ENCODE measurements at places on chromosomes 4 and X. TPM values are rescaled to one million over a fixed set of nuclear protein-coding genes. Genes with fewer than 3 reads are reported as not detected.
A peak's percentile ranks its signal among the peaks of the same experiment; 100 is the strongest.

- no peak overlapping the region for H3K4me3 ChIP-seq
- H3K27me3 ChIP-seq, result no peaks in the 10 kb centered on the region
- H3K4me1 ChIP-seq, result no peaks in the 10 kb centered on the region
- H3K27ac ChIP-seq, result no peak overlapping the region
- no peaks in the 10 kb centered on the region for H3K36me3 ChIP-seq
- no peak for DNase-seq
Observed at GRCh38 chr4:132383571-132384199, 765.4 kb upstream of the PCDH10 start.

- no peak overlapping the region for H3K4me3 ChIP-seq
- no peak for DNase-seq
- peaks cover 25% of the 10 kb centered on the region for H3K4me1 ChIP-seq
- peak overlapping the region; percentile 32 for H3K27ac ChIP-seq
- no peaks in the 10 kb centered on the region for H3K27me3 ChIP-seq
Observed at GRCh38 chr4:2570551-2571222, 34.2 kb downstream of the FAM193A start.

- H3K27ac ChIP-seq, result no peak overlapping the region
- no peak for DNase-seq
- H3K27me3 ChIP-seq, result no peaks in the 10 kb centered on the region
- H3K4me1 ChIP-seq, result no peaks in the 10 kb centered on the region
- no peaks in the 10 kb centered on the region for H3K36me3 ChIP-seq
Observed at GRCh38 chr4:146407669-146408084, 114.1 kb downstream of the SLC10A7 start.

GRCh38 chr4:77501851-77502250 is 103.8 kb upstream of the CXCL13 start:
- H3K4me1 ChIP-seq, result no peaks in the 10 kb centered on the region
- H3K27ac ChIP-seq, result no peak overlapping the region
- no peaks in the 10 kb centered on the region for H3K27me3 ChIP-seq
- no peak overlapping the region for H3K4me3 ChIP-seq
- H3K36me3 ChIP-seq, result no peaks in the 10 kb centered on the region

DNA sequence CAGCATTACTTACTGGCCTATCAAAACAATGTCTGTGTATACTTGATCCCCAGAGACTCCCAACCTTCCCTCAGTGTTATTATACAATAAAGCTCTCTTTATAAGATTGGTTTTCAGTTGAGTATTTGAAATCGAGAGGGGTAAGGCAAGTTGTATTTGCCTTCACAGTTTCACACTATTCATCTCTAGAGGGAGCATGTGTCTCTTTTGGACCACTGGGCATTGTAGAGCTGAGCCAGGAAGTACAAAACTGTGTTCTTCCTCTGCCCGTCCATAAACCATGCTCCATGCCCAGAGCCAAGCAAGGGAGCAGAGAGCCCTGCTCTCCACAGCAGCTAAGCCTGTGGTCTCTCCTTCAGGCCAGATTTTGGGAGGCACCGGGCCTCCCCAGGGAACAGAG is 61.5 kb upstream of the HHIP start:
- H3K27me3 ChIP-seq, result no peaks in the 10 kb centered on the region
- no peaks in the 10 kb centered on the region for H3K4me1 ChIP-seq
- DNase-seq, result no peak
- H3K36me3 ChIP-seq, result no peaks in the 10 kb centered on the region
- H3K27ac ChIP-seq, result no peak overlapping the region

DNA sequence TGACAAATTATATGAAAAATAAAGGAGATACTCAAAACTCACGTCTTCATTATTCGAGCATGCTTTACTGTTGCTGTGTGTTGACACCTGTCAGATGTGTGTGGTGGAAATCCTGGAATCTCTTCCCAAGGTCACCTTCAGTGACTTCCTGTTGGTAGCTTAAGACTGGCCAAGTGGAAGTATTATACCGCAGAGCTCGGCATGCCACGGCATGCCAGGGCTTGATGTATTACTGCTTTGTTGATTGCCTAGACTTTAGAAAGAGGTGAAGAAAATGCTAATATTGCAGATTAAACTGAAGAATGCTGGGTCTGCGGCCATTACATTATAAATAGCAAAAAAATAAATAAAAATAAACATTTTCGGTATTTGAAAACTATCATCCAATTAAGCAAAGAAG is 4.6 kb downstream of the TREX2 start:
- H3K27ac ChIP-seq, result no peak overlapping the region
- no peaks in the 10 kb centered on the region for H3K36me3 ChIP-seq
- DNase-seq, result no peak
- H3K4me1 ChIP-seq, result no peaks in the 10 kb centered on the region
- H3K27me3 ChIP-seq, result no peaks in the 10 kb centered on the region
- H3K4me3 ChIP-seq, result no peak overlapping the region

GRCh38 chrX:36116222-36116621 is 196.7 kb downstream of the CFAP47 start:
- DNase-seq, result no peak
- no peak overlapping the region for H3K27ac ChIP-seq
- no peaks in the 10 kb centered on the region for H3K27me3 ChIP-seq

- no peak overlapping the region for H3K27ac ChIP-seq
- peaks cover 5% of the 10 kb centered on the region for H3K4me1 ChIP-seq
- no peaks in the 10 kb centered on the region for H3K27me3 ChIP-seq
- DNase-seq, result no peak
Observed at GRCh38 chr4:150382028-150382427, 199.9 kb upstream of the MAB21L2 start.

DNA sequence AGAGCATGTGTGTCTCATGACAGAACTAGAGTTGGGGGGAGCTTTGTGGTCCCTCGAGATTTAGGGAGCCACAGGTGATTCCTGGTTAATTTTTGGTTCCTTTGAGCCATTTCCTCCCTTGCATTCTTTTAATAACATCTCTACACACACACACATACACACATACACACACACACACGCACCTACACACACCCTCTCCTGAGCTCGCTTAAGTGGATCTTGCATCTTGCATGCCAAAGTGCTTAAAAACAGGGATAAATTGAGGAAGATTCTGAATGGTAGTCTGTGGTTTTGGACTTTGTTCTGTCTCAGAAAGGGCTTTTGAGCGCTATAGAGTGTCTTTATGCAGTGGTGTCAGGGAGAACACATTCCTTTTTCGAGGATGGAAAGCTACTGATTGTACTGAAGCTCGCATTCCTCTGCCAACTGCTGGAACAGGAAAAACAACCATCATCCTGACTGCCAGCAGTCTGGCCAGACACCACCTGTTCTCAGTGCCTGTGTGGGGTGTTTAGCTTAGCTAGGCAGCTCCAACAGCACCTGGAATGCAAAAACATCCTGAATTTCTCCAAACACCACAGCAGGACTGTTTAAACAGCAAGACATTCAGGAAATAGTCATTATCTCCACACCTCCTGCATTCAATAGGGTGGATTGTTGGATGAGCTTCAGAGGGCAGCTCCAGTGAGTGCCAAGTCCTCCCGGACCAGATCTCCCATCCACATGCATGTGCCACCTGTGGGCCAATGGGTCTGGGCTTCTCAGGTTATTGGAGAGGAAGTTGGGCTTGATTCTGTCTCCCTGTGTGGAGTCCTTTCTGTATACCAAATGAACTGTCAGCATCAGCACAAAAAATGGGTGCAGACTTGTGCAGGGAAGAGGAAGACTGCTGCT is 21.9 kb upstream of the IGFBP7 start:
- H3K27me3 ChIP-seq, result no peaks in the 10 kb centered on the region
- no peak for DNase-seq
- no peak overlapping the region for H3K27ac ChIP-seq
- H3K4me1 ChIP-seq, result no peaks in the 10 kb centered on the region
- H3K36me3 ChIP-seq, result no peaks in the 10 kb centered on the region

GRCh38 chr4:158941321-158941720 is 161.6 kb upstream of the RAPGEF2 start:
- no peaks in the 10 kb centered on the region for H3K27me3 ChIP-seq
- H3K4me3 ChIP-seq, result no peak overlapping the region
- no peak for DNase-seq
- no peaks in the 10 kb centered on the region for H3K4me1 ChIP-seq
- H3K27ac ChIP-seq, result no peak overlapping the region

- H3K27me3 ChIP-seq, result no peaks in the 10 kb centered on the region
- no peak overlapping the region for H3K27ac ChIP-seq
- H3K36me3 ChIP-seq, result no peaks in the 10 kb centered on the region
Observed at GRCh38 chrX:68881911-68882310, 53.1 kb downstream of the EFNB1 start.

DNA sequence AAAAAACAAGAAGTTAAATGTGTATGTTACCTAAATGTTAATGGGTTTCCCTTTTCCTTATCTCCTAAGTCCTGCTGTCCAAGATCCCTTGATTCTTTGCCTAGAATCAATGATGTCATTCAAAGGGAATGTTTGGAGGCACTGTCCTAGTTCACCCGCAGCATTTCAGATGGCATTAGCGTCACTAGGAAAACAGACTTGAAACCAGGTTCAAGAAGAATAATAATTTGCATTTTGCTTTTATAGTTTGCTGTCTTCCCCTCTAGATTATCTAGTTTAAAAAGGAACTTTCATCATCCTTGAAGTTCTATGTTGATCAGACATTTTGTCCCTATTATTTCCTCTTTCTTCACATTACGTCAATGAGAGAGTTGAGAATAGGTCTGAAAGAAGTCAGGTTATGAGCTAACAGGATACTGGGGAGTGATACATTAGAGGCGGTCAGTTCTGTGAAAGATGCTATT is 234.1 kb upstream of the PGRMC2 start:
- no peak for DNase-seq
- H3K36me3 ChIP-seq, result no peaks in the 10 kb centered on the region
- H3K27ac ChIP-seq, result no peak overlapping the region
- no peaks in the 10 kb centered on the region for H3K27me3 ChIP-seq
- no peak overlapping the region for H3K4me3 ChIP-seq
- H3K4me1 ChIP-seq, result peaks cover 47% of the 10 kb centered on the region

- H3K36me3 ChIP-seq, result no peaks in the 10 kb centered on the region
- DNase-seq, result no peak
- peaks cover 31% of the 10 kb centered on the region for H3K4me1 ChIP-seq
- H3K27me3 ChIP-seq, result peaks cover 54% of the 10 kb centered on the region
- H3K4me3 ChIP-seq, result peak overlapping the region; percentile 47
Observed at GRCh38 chrX:100410901-100411801, 1.1 kb upstream of the PCDH19 start.

- no peak overlapping the region for H3K27ac ChIP-seq
- DNase-seq, result no peak
- no peaks in the 10 kb centered on the region for H3K4me1 ChIP-seq
- H3K27me3 ChIP-seq, result no peaks in the 10 kb centered on the region
- no peak overlapping the region for H3K4me3 ChIP-seq
- no peaks in the 10 kb centered on the region for H3K36me3 ChIP-seq
Observed at GRCh38 chr4:89661173-89661899, 175.6 kb downstream of the SNCA start.

DNA sequence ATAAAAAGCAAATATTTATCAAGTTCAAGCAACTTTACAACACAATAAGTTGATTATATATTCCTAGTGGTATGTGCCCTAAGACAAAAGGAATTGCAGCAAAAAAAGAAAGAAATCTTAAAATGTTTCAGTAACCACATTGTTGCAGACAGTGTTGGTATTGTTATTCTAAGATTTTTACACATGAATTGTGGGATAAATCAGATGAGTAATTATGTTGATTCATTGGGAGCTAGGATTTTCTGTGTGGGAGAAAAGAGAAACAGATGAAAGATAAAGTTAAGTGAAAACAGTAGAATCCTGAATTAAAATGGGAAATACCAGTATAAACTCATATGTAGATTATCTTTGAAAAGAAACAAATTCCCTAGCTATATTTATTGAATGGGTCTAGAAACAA is 362.4 kb downstream of the PPP3CA start:
- no peak overlapping the region for H3K27ac ChIP-seq
- H3K4me3 ChIP-seq, result no peak overlapping the region
- H3K36me3 ChIP-seq, result no peaks in the 10 kb centered on the region
- DNase-seq, result no peak

DNA sequence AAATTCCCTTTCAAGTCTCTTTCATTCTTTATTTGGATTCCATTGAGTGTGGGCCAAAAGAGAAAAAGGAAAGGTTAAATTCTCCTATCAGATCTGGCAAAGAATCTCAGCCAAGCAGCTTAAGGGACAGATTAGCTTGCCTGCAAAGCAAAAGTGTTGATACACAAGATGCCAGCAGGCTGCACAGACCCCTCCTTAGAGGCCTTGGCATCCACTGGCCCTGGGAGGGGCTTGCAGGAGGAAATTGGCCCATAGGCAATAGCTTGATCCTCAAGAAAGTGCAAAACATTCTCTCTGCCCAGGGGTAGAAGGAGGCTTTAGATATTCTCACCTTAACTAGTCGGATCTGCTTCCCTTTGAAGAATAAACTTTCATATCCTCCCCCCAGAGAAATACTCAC is 300.4 kb upstream of the CPEB2 start:
- no peak for DNase-seq
- no peak overlapping the region for H3K4me3 ChIP-seq
- peaks cover 20% of the 10 kb centered on the region for H3K4me1 ChIP-seq
- H3K36me3 ChIP-seq, result no peaks in the 10 kb centered on the region

GRCh38 chrX:154805696-154806091 is 409 bp upstream of the MPP1 start:
- H3K27ac ChIP-seq, result no peak overlapping the region
- peak overlapping the region; percentile 64 for H3K4me3 ChIP-seq

DNA sequence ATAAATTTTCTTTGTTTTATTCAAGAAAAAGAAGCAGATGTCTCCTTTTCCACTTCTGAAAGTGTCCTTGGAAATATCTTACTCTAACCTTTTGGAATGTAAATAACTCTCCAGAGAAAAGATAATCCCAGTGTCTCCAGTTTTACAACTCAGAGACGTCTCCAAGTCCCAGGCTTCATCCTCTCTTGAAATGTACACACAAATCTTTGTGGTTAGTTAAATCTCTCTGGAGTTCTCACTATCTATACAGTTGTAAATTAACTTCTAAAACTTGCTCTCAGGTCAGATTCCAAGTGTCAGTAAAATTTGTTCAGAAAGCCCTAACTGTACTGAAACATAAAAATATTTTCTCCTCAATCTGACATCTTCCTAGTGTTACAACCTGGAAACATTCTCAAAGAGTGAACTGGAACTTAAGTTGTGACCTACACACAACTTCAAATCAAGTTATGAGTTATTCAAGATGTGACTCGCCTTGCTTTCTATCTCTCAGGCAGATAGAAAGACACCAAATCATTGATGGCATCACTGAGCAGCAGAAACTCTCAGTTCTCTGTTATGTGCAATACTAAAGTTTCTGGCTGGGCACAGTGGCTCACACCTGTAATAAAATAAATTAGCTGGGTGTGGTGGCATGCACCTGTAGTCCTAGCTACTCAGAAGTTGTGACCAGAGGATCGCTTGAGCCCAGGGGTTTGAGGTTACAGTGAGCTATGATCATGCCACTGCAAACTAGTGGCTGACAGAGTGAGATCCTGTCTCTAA is 284.2 kb downstream of the RCHY1 start:
- no peaks in the 10 kb centered on the region for H3K27me3 ChIP-seq
- no peak overlapping the region for H3K27ac ChIP-seq

GRCh38 chr4:75662626-75663025 is 10.6 kb downstream of the G3BP2 start:
- DNase-seq, result no peak
- no peaks in the 10 kb centered on the region for H3K27me3 ChIP-seq
- no peak overlapping the region for H3K4me3 ChIP-seq
- H3K4me1 ChIP-seq, result peaks cover 9% of the 10 kb centered on the region
- H3K36me3 ChIP-seq, result peaks cover 18% of the 10 kb centered on the region

SRD5A3 gene
- 16.7 TPM for total RNA-seq

FOXR2 gene
- not detected for total RNA-seq

ADH1B gene
- 72.9 TPM for total RNA-seq

AREG gene
- total RNA-seq, result 13.0 TPM

LRRC66 gene
- not detected for total RNA-seq

NDNF gene
- 5.4 TPM for total RNA-seq

GABRG1 gene
- not detected for total RNA-seq

NUDT10 gene
- total RNA-seq, result 0.68 TPM

CFAP99 gene
- total RNA-seq, result not detected

NLRP2B gene
- not detected for total RNA-seq

TEX13C gene
- not detected for total RNA-seq

GPR173 gene
- total RNA-seq, result 2.3 TPM

TRPC3 gene
- 0.26 TPM for total RNA-seq

FGF5 gene
- total RNA-seq, result 0.52 TPM
